Dorsolateral prefrontal cortex (tissue), 122 donors: ENCODE measurements at places on chromosomes 2 and 18.

DNA sequence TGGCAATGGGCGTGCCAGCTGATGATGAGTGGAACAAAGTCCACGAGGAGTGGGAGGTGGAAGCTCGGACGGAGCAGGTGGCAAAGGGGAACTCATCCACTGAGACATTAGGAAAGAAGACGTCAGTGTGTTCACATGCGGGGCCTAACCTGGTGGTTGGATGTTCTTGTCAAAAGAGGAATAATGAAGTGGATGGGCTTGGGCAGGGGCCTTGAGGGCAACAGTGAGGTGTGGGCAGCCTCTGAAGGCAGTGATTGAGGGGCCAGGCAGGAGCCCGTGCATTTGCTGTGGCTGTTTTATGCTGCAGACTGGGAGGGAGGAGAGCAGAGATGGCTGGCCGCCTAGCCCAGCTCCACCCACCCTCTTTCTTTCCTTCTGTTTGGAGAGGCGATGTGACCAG lies 74.5 kb downstream of the LRRC30 start:
- no peak for DNase-seq

DNA sequence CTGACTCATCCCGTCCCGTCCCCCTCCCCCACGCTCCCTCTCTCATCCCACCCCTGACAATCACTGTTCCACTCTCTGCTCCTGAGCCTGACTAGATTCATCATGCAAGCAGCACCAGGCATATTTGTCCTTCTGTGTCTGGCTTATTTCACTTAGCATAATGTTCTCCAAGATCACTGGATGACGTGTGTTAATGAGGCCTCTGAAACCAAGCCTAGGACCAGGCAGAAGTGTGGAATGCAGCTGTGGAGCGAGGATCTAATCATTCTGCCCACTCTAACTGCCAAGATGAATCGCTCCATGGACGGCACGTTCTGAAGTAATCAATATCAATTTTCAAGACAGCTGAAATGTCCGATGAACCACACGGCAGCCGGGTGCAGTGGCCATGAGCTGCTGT lies 122.4 kb upstream of the ZNF236 start:
- no peak for DNase-seq

- no peak for DNase-seq
Observed at GRCh38 chr2:18644115-18644462, 54.7 kb upstream of the NT5C1B start.

- DNase-seq, result no peak
Observed at GRCh38 chr2:157395811-157396210, 48.1 kb downstream of the CYTIP start.

- DNase-seq, result no peak
Observed at GRCh38 chr2:110095994-110096633, 19.5 kb downstream of the MALL start.

- no peak for DNase-seq
Observed at GRCh38 chr2:215929602-215930335, 83.6 kb downstream of the MREG start.

- DNase-seq, result no peak
Observed at GRCh38 chr2:226018641-226019040, 619.1 kb downstream of the NYAP2 start.

GRCh38 chr2:162462911-162463310 lies 119.0 kb downstream of the GCA start:
- DNase-seq, result no peak

GRCh38 chr2:56531668-56532420 lies 348.1 kb downstream of the CCDC85A start:
- DNase-seq, result no peak

DNA sequence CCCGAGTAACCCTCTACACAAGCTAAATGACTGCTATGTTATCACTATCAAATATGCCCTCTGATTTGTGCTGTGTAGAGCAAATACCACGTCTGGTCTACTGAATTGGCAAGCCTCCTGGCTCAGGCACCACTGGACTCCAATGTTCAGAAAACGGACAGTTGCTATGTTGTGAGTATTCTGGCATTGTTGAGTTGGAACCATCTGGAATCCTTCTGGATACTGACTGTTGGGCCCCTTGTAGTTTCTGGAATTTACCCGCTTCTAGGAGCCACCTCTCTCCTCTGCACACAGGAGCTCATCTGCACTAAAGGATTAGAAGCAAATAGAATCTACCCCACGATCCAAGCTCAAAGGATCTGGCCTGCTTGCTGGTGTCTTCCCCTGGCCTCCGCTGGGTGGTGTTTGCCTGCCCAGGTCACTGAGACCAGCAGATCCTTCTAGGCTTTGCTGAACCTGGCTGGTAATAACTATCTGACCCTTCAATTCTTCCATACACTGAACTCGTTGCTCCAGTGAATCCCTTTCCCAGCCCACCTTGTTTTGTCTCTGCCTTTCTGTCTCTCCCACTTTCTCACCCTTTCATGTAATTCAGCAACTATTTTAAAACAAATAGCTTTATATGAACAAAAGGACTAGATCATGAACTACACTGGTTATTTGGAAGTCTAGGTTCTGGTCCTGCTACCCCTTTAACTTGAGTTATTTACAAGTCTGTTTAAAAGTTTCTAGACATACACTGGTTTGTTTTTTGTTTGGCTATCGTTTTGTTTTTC lies 2.1 kb upstream of the HAAO start:
- DNase-seq, result no peak

DNA sequence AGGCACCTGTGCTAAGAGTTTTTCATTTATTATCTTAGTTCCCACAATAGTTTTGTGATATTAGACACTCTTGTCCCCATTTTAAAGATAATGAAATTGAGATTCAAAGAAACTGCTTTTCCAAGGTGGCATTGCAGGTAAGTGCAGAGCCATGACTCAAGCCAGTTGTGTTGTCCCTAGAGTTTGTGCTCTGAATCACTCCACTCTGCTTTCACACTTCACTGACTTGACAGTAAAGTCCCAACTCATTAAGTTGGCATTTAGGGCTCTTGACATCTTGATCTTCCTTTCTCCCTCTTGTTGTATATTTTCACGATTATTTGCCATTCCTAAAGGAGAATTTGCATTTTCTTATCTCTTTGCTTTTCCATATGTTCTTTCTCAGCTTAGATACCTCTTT lies 114.3 kb downstream of the DIS3L2 start:
- DNase-seq, result no peak
